ENCODE measurements at places on chromosomes 1 and 21. TPM values are rescaled to one million over a fixed set of nuclear protein-coding genes. Genes with fewer than 3 reads are reported as not detected.

DNA sequence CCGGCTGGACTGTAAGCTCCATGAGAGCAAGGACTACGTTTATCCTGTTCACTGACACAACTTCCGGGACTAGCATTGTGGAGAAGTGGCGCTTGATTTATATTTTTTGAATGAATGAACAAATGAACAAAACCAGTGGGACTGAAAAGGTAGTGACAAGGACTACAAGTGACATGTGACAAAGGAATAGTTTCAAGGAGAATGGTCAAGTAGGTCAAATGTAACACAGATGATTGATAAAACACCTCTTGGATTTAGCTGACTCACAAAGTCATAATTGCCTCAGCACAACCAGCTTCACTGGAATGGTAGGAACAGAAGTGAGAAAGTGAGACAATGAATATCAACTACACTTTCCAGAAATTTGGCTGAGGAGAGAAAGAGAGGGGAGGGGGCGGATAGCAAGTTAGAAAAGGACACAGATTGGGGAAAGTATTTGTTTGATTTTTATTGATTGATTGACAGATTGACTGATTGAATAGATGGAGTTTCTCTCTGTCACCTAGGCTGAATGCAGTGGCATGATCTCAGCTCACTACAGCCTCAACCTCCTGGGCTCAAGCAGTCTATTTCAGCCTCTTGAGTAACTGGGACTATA is 14.2 kb downstream of the MTF1 start:
- H3K27me3 ChIP-seq, result no peaks in the 10 kb centered on the region
- no peaks in the 10 kb centered on the region for H3K4me1 ChIP-seq
- no peak overlapping the region for H3K4me3 ChIP-seq
- DNase-seq, result no peak

- H3K27ac ChIP-seq, result no peak overlapping the region
- H3K27me3 ChIP-seq, result no peaks in the 10 kb centered on the region
- DNase-seq, result peak; percentile 2
These were observed 52.0 kb downstream of the ZNHIT6 start for GRCh38 chr1:85656256-85656655.

DNA sequence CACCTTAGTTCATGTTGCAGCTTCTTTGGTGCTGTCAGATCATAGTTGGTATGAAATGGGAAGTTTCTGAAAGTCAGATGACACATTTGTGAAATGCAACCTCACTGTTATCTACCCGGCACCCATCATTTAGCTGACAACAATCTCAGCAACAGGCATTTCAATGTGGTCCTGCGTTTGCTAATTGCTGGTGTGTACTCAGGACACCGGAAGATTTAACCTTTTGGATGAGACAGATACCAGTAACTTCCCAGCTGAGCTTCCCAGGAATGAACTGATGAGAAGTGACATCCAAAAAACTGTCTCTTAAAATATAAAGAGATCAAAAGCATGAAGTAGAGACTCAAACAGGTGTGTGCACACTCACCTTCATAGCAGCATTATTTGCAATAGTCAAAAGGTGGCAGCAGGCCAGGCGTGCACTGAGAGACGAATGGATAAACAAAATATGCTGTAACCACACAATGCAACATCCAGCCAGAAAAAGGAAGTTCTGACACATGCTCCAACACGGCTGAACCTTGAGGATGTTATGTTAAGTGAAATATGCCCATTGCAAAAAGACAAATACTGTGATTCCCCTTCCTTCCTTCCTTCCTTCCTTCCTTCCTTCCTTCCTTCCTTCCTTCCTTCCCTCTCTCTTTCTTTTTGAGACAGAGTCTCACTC is 7.9 kb upstream of the CLDN14 start:
- H3K36me3 ChIP-seq, result no peaks in the 10 kb centered on the region
- H3K4me1 ChIP-seq, result no peaks in the 10 kb centered on the region
- H3K4me3 ChIP-seq, result no peak overlapping the region
- H3K27ac ChIP-seq, result no peak overlapping the region
- no peaks in the 10 kb centered on the region for H3K27me3 ChIP-seq

DNA sequence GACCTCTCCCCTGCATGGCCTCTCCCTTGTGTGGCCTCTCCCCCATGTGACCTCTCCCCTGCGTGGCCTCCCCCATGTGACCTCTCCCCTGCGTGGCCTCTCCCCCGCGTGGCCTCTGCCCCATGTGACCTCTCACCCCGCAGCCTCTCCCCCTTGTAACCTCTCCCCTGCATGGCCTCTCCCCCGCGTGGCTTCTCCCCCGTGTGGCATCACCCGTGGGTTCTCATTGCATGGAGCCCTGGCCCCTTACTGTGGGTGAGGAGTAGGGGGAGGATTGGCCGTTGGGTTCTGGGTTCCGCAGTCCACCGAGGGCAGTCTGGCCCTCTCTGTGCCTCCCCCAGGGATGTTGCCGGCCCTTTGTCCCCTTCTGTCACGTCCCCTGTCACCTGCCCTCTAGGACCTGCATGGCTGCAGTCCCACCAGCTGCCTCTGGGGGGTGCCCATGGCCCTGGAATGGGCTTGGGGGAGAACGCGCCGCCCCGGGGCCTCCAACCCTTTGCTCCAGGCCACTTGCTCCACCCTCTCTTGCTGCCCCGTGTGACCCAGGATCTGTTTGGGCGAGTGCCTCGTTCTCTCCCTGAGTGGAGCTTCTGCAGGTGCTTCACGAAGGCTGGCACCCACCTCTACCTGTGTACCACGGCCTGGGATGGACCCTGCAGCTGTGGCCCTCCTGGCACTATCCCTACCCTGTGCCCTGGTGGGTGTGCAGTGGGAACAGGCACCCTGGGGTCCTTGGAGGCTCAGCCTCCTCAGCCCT is 21.3 kb downstream of the RRP1 start:
- H3K36me3 ChIP-seq, result peaks cover 1% of the 10 kb centered on the region
- no peaks in the 10 kb centered on the region for H3K27me3 ChIP-seq
- peak; percentile 55 for DNase-seq

DNA sequence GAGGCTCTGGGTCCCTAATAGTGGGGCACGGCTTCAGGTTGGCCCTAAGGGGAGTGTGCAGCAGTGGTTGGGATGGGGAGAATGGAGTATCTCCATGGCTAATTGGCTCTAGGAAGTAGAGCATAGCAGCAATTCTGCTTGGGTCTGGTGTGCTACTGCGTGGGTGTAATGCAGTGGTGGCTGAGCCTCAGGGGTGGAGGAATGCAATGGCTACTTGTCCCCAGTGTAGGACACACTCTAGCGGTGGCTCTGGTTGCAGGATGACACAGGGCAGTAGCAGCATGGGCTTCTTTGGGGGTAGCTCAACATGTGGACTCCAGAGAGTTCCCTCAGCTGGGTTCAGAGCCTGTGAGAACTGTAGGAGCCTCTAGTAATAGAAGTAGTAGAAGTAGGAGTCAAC is 91.2 kb upstream of the FAM78B start:
- DNase-seq, result no peak
- no peaks in the 10 kb centered on the region for H3K27me3 ChIP-seq
- H3K27ac ChIP-seq, result no peak overlapping the region
- H3K4me3 ChIP-seq, result no peak overlapping the region

- H3K27ac ChIP-seq, result no peak overlapping the region
- no peak for DNase-seq
- H3K36me3 ChIP-seq, result no peaks in the 10 kb centered on the region
These were observed 32.9 kb downstream of the TENT5C start for GRCh38 chr1:117638759-117639158.

GRCh38 chr1:154967331-154967950 is 3.1 kb downstream of the SHC1 start:
- H3K27me3 ChIP-seq, result no peaks in the 10 kb centered on the region
- DNase-seq, result no peak
- H3K27ac ChIP-seq, result no peak overlapping the region
- peaks cover 34% of the 10 kb centered on the region for H3K36me3 ChIP-seq
- no peak overlapping the region for H3K4me3 ChIP-seq
- H3K4me1 ChIP-seq, result peaks cover 20% of the 10 kb centered on the region

GRCh38 chr1:156882543-156882942 is 11.0 kb upstream of the PEAR1 start:
- H3K27me3 ChIP-seq, result peaks cover 71% of the 10 kb centered on the region
- no peak overlapping the region for H3K4me3 ChIP-seq

DNA sequence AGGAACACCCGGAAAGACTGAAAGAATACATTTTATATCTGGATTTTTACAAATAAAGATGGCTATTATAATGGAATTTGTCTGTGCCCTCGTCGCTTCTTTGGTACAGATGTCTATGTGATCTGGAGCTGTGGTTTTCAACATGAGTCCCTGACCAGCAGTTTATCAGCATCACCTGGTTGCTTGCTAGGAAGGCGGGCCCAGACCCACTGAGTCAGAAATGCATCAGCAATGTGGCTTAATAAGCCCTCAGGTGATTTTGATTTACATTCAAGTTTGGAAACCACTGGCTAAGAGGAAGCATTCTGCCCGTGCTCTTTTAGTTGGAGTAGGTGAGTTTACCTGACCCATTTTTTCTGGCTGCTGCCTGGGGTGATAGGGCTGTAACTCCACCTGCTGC is 31.7 kb downstream of the ATP1A1 start:
- no peak for DNase-seq
- no peak overlapping the region for H3K27ac ChIP-seq
- no peaks in the 10 kb centered on the region for H3K27me3 ChIP-seq
- no peaks in the 10 kb centered on the region for H3K4me1 ChIP-seq

DNA sequence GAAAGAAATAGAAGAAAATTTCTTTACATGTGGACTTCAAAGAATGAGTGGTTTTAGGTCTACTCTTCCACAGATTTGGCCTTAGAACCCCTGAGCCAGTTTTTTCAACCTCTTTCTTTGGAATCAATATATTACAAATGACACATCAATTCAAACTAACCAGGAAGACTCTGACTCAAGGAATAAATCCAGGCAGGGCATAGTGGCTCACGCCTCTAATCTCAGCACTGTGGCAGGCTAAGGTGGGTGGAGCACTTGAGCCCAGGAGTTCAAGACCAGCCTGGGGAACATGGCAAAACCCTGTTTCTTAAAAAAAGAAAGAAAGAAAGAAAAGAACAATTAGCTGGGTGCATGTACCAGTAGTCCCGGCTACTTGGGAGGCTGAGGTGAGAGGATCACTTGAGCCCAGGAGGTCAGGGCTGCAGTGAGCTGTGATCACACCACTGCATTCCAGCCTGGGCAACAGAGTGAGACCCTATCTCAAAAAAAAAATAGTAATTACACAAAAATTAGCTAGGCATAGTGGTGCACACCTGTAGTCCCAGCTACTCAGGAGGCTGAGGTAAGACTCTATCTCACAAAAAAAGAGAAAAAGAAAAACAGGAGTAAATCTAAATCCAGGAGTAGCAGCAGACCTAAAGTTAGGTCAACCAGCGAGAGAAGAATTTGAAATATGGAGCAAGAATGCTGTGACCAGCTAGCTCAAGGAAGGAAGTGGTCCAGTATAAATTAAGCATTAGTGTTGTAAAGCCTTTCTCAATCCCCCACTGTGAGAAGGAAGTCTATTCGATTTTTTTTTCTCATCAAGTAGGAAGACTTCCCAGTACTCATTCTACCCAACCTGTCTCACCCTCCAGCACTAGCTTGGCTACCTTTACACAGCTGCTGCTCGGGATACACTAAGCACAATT is 1.9 kb downstream of the SORT1 start:
- no peaks in the 10 kb centered on the region for H3K36me3 ChIP-seq
- no peak overlapping the region for H3K4me3 ChIP-seq
- DNase-seq, result peak; percentile 30
- no peaks in the 10 kb centered on the region for H3K27me3 ChIP-seq
- peaks cover 18% of the 10 kb centered on the region for H3K4me1 ChIP-seq

DNA sequence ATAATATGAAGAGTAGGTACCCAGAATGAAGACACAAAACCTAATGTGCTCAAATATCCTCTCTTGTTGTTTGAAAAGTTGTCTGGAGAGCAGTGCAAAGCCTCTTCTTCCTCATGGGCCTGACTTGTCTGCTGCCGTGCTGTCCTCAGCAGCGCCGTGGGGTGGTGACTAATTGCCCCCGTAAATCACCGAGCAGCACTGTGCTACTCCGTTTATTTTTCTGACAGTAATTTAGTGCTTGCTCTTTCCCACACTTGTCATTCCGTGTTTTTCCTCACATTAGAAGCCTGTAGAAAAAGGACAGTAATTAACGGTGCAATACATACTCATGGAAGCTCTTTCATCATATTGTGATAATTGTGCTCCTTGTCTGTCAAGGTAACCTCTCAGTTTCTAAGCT is 114.8 kb upstream of the BARHL2 start:
- H3K27me3 ChIP-seq, result peaks cover 42% of the 10 kb centered on the region
- H3K4me3 ChIP-seq, result no peak overlapping the region
- no peaks in the 10 kb centered on the region for H3K36me3 ChIP-seq

GRCh38 chr1:84298684-84299535 is 2.6 kb upstream of the SAMD13 start:
- H3K4me1 ChIP-seq, result peaks cover 14% of the 10 kb centered on the region
- peak overlapping the region; percentile 66 for H3K27ac ChIP-seq
- H3K36me3 ChIP-seq, result no peaks in the 10 kb centered on the region
- peak; percentile 29 for DNase-seq

DNA sequence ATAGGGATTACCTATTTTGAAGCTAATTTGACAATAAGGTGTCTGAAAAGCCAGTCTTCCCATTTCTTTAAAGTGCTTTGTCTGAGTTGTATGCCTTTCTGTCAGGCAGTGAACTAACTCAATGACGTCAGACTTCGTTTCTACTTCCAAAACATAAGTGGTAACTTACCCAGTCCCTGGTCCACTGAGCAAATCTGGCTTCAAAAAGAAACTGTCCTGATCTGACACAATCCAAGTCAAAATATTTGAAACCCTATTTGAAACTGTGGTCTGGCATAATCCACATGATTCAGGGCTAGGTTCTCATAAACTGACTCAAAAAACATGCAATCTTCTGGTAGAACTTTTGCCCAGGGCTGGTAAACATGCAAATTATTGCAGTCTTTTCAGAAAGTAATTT is 34.0 kb downstream of the DIRAS3 start:
- no peak overlapping the region for H3K27ac ChIP-seq
- DNase-seq, result peak; percentile 48
- H3K4me1 ChIP-seq, result no peaks in the 10 kb centered on the region
- no peaks in the 10 kb centered on the region for H3K36me3 ChIP-seq

GRCh38 chr1:186167096-186167668 is 207.9 kb downstream of the TPR start:
- H3K27ac ChIP-seq, result no peak overlapping the region
- H3K36me3 ChIP-seq, result no peaks in the 10 kb centered on the region
- no peak overlapping the region for H3K4me3 ChIP-seq
- H3K27me3 ChIP-seq, result no peaks in the 10 kb centered on the region
- no peak for DNase-seq
- H3K4me1 ChIP-seq, result no peaks in the 10 kb centered on the region

HMGN1 gene
- 179 TPM for total RNA-seq

ZNF648 gene
- not detected for total RNA-seq

HENMT1 gene
- total RNA-seq, result 3.0 TPM

CNR2 gene
- not detected for total RNA-seq

NBPF19 gene
- 23.0 TPM for total RNA-seq

UCK2 gene
- total RNA-seq, result 95.1 TPM

FAM163A gene
- not detected for total RNA-seq

NTMT2 gene
- total RNA-seq, result not detected

NTRK1 gene
- not detected for total RNA-seq

Measured in fibroblast of lung (primary cell).